Adrenal gland (tissue), 19 donors: ENCODE measurements at places on chromosomes 6 and 20.

DNA sequence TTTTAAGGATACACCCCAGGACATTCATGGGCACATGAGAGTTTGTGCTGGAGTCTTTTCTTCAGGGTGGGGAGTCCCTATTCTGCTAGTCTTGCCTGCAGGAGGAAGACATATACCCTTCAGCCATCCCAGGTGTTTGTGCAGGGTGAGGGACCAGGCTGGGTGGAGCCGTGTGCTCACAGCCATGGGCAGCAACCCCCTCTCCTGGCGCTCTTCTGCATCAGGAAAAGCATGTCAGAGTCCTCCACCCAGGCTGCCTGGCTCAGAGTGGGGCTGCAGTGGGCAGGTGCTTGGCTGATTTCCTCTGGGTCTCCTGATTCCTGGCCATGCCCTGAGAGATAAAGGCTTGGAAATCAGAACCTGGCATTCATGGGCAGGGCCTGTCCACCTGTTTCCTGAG, 22.7 kb upstream of the MLN start:
- DNase-seq: no peak
- H3K36me3 ChIP-seq: no peaks in the 10 kb centered on the region
- no peak overlapping the region for H3K27ac ChIP-seq
- H3K4me3 ChIP-seq: no peak overlapping the region

GRCh38 chr6:158999154-158999665, 792 bp downstream of the RSPH3 start:
- no peaks in the 10 kb centered on the region for H3K4me1 ChIP-seq
- DNase-seq: peak; percentile 60
- no peaks in the 10 kb centered on the region for H3K36me3 ChIP-seq
- H3K4me3 ChIP-seq: peak overlapping the region; percentile 0

DNA sequence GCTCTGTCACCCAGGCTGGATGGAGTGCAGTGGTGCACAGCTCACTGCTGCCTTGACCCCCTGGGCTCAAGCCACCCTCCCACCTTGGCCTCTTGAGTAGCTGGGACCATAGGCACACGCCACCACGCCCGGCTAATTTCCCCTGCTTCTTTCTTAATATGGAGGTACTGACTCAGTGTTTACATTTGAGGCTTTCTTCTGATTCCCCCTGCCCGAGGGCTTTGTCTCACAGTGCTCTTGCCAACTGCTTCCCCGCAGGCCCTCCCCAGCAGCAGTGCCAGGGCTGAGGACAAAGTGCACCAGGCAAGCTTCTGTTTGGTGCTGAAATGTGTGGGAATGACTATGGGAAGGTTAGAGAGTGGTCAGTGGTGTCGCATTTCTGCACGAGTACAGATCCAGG, 34.8 kb downstream of the NR2E1 start:
- no peak for DNase-seq
- H3K4me3 ChIP-seq: no peak overlapping the region
- no peaks in the 10 kb centered on the region for H3K36me3 ChIP-seq
- H3K27me3 ChIP-seq: no peaks in the 10 kb centered on the region
- H3K4me1 ChIP-seq: no peaks in the 10 kb centered on the region

GRCh38 chr6:8325743-8326142, 109.6 kb downstream of the SLC35B3 start:
- H3K27ac ChIP-seq: no peak overlapping the region
- H3K4me3 ChIP-seq: no peak overlapping the region
- no peaks in the 10 kb centered on the region for H3K36me3 ChIP-seq
- no peaks in the 10 kb centered on the region for H3K4me1 ChIP-seq
